CD4-positive, alpha-beta T cell treated with Interleukin-4 for 4 hours (primary cell): ENCODE measurements at places on chromosomes 6 and 20.

DNA sequence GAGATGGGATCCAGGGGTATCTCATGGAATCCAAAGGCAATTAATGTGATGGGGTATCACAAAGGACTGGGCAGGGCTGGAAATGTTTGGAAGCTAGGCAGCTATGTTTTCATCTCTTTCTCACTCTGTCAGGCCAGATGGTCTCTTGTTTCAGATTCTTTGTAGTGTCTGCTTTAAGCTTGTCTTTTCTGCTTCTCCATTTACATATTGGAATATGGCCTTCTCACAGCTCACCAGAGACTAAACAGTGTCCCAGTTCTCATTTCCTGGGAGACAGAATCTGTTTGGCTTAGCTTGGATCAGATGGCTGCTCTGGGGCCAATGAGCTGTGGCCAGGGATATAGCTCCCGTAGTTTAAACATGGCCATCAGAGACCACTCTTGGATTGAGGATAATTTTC lies 78.9 kb downstream of the SLC35F1 start:
- DNase-seq: no peak

- DNase-seq: no peak
These were observed 65.7 kb downstream of the PYGB start for GRCh38 chr20:25313593-25313992.

GRCh38 chr6:1405221-1405620 lies 15.8 kb downstream of the FOXF2 start:
- no peak for DNase-seq

- DNase-seq: no peak
These were observed 46.8 kb upstream of the STX16 start for GRCh38 chr20:58604128-58604881.
